Stimulated activated CD4-positive, alpha-beta T cell treated with anti-CD3 and anti-CD28 coated beads, Interleukin-2, amount 100 ng/mL, for 4 hours (primary cell): ENCODE measurements at places on chromosomes 1 and 21.
A peak's percentile ranks its signal among the peaks of the same experiment; 100 is the strongest.

GRCh38 chr1:227472772-227473171 is 90.6 kb upstream of the ZNF678 start:
- no peak for DNase-seq

- peak; percentile 1 for DNase-seq
Observed at GRCh38 chr1:28115267-28115666, 26.9 kb upstream of the EYA3 start.

- DNase-seq: no peak
Observed at GRCh38 chr1:86389307-86389706, 6.8 kb downstream of the ODF2L start.

- no peak for DNase-seq
Observed at GRCh38 chr21:27954543-27955165, 987.8 kb upstream of the ADAMTS5 start.

DNA sequence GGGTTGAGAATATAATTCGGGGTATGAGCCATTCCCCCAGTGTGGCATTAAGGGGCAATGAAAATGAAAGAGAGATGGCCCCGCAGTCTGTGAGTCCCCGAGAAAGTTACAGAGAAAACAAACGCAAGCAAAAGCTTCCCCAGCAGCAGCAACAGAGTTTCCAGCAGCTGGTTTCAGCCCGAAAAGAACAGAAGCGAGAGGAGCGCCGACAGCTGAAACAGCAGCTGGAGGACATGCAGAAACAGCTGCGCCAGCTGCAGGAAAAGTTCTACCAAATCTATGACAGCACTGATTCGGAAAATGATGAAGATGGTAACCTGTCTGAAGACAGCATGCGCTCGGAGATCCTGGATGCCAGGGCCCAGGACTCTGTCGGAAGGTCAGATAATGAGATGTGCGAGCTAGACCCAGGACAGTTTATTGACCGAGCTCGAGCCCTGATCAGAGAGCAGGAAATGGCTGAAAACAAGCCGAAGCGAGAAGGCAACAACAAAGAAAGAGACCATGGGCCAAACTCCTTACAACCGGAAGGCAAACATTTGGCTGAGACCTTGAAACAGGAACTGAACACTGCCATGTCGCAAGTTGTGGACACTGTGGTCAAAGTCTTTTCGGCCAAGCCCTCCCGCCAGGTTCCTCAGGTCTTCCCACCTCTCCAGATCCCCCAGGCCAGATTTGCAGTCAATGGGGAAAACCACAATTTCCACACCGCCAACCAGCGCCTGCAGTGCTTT is 9.4 kb downstream of the PROX1 start:
- no peak for DNase-seq

- DNase-seq: no peak
Observed at GRCh38 chr1:58824753-58825389, 41.0 kb upstream of the JUN start.

DNA sequence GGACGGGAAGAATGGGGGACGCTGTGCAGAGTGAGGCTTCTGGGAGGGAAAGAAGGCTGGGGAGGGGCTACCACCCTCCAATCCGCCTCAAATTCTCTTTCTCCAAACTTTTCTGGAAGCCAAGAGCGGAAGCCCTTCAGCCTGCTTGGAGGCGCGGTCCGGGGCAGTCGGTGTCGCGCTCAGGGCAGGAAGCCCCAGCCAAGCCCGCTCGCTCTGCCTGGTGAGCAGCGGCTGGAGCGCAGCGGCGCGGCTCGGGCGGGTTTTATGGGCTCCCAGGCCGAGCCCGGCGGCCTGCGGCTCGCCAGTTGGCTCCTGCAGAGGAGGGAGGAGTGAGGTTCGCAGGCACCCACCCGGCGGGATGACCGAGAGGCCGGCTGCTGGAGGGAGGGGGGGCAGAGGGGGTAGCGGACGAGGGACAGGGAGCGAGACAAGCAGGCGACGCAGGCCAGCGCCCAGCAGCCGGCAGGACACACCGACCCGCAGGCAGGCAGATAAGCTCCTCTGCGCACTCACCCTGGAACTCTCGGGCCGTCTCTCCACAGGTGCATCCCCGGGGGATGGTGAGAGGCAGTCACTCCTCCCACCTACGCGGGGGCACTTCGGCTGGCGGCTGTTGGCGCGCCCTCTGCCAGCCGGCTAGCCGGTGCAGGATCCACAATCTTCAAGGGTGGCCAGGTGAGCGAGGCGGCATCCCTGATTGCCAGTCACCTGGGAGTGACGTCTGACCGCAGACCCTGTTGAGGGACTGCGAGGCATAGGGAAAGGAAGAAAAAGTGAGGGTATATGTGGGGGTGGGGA is at the start of gene AVPR1B:
Gene AVPR1B (minus strand): TSS at position 238 of the 798 bp plus-strand sequence. CDS start 498 bp downstream, outside the sequence.
- peak; percentile 17 for DNase-seq

DNA sequence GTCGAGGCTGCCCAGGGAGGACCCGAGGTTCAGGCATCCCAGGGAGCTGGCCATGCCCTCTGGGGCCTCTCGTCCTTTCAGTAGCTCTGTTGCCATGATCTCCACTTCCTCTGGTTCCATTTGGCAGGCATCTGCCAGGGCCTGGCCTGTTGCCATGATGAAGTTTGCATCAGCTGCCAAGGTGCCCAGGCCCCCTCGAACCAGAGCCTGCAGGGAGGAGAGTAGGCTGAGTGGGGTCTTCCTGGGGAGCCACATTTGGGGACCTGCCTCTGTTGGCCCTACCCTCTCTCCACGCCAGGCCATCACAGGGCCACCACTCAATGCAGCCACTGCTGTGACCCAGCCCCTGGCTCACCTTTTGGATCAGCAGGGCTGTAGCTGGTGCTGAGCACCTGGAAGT is 16.4 kb upstream of the KIF21B start:
- no peak for DNase-seq

GRCh38 chr1:73821520-73821919 is 376.5 kb downstream of the LRRIQ3 start:
- no peak for DNase-seq

DNA sequence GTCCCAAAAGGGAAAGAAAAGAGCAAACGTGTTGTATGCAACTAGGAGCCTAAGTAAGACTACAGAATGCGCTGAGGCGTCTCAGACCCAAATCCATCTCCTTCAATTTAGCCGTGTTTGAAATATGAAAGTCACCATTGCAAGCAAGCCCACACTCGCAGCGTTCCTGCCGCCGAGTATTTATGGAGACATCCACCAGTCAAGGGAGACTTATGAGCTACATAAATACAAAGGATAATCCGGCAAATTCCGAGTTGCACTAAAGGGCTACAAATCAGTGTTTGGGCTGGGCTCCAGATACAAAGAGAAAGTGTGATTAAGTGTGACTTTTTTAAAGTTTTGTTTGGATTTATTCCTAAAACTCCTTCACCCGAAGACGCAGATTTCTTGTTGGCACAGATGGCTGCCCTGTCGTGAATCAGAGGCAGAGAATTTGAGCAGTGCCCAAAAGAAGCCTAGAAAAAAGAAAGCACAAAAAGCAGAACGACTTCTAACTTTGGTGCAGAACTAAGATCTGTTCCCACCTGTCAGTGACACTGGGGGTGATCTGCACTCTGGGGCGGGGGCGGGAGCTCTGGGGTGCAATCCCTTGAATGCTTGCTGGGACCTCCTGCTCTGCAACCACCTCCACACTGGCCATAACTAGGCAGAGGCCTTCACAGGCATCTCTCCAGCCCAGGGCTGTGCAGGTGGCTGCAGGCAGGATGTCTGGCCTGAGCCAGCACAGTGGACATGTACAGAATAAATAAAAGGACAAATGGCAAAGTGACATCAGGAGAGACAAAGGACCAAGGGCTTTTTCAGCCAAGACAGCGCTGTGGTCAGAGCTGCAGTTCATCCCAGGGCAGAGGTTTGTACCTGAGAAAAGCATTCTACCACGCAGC is 489.7 kb downstream of the NPHP4 start:
- no peak for DNase-seq

GRCh38 chr1:111894497-111894896 is 95.0 kb downstream of the KCND3 start:
- no peak for DNase-seq

- DNase-seq: no peak
Observed at GRCh38 chr1:115714572-115715141, 53.9 kb downstream of the CASQ2 start.

- DNase-seq: no peak
Observed at GRCh38 chr1:117645343-117645742, 39.5 kb downstream of the TENT5C start.

- DNase-seq: no peak
Observed at GRCh38 chr1:9651220-9651564, 339 bp upstream of the PIK3CD start.

DNA sequence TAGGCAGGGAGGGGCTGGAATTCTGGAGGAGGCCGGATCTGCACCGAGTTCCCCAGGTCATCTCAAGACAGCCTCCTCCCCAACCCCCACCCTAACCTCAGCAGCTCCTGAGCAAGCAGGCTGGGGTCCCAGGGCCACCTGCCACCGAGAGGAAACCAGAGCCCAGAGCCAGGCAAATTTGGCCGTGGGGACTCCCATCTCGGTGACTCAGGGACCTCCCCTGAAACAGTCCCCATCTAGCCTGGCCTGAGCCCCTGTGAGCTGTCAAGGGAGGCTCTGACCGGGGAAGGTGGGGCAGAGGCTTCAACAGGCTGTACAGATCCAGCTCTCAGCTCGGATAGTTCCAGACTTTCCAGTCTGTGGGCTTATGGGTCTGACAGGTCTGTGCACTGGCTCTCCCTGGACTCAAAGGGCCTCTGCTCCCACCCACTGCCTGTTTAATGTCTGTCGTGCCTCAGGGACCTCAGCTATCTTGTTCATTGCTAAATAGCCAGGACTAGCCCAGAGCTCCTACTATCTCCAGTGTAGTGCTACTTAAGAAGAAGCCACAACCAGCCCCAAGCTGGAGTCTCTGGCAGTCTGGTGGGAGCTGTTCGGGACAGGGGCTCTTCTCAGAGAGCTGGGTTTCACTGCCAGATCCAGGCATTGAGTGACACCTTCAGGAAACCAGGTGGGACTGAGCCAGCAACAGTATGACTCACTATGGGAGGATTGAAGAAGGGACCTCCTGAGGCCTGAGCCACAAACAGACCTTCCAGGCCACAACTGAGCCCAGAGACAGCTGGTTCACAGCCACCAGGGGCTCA is 25.6 kb downstream of the MATN1 start:
- no peak for DNase-seq

DNA sequence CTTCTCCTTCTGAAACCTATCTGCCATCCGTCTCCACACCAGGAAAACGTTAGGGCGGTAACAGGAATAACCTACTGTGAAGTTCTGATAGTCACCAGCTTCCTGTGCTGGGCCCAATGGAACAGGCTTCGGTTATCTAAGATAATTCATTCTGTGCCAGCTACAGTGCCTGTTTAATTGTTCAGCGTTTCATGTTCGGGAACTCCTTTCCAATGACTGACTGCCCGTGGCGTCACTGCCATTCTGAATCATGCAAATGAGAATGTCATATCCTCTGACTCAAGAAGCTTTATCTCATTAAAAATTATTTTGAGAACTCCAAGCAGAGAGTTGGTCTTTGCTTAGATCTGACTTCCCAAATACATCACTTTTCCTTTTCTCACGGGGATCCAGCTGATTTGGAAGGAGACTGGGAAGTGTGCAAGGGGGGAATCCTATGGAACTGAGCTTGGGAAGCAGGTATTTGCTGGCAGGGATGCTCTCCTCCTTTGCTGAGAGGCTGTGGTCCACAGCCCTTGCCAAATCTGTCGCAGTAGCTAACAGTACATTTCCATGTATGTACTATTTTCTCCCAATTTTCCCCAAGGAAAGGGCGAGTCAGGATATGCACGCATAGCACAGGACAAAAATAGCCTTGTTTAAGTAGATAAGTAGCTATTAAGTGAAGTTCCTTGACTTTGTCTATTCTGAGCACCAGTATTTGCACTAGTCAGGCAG is 358.7 kb downstream of the LTN1 start:
- DNase-seq: no peak

DNA sequence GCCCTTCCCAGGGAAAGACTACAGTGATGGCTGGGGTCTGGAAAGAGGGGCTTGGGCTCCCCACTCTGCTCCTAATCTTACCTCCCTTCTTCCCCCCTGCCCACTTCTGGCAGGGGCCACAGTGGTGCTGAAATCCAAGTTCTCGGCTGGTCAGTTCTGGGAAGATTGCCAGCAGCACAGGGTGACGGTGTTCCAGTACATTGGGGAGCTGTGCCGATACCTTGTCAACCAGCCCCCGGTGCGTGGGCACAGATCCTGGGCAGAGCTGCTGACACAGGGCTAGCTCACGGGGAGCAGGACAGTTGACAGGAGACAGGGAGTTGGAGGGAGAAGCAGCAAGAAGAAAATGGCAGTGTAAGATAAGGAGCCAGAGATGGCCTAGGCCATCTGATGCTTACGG is 2.4 kb downstream of the SLC27A3 start:
- DNase-seq: no peak

GRCh38 chr1:172578586-172578985 is 45.6 kb downstream of the SUCO start:
- DNase-seq: no peak

DNA sequence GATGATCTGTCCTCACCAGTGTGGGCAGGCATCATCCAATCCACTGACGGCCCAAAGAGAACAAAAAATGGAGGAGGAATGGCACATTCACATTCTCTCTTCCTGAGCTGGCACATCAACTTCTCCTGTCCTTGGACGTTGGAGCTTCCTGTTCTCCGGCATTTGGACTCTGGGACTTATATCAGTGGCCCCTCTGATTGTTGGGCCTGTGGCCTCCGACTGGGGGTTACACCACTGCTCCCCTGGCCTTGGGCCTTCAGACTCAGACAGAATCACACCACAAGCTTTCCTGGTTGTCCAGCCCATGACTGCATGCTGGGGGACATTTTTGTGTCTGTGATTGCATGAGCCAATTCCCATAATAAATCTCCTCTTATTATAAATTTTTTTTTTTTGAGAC is 20.1 kb downstream of the IFNLR1 start:
- DNase-seq: no peak

DNA sequence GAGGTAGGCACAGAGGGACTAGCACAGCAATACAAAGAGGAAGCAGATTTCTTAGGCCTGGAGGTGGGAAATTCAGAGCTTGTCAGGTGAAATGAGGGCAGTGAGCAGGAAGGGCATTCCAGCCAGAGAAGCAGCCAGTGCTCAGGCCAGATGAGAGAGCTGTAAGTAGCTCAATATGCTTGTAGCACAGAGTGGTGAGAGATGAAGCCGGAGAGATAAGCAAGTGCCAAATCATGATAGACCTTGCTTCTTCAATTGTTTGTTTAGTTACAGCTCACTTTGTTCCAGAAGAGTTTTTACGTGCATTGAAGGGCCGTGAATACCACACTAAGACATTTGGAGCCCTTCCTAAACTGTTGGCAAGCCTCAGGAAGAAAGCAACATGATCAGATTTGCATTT is 42.0 kb upstream of the ADAMTS1 start:
- no peak for DNase-seq

- DNase-seq: no peak
Observed at GRCh38 chr1:94350350-94350924, 67.8 kb upstream of the ABCD3 start.

GRCh38 chr21:38668541-38668940 is 137.2 kb upstream of the ETS2 start:
- DNase-seq: no peak

- DNase-seq: no peak
Observed at GRCh38 chr1:208977012-208977411, 606.5 kb upstream of the CAMK1G start.

DNA sequence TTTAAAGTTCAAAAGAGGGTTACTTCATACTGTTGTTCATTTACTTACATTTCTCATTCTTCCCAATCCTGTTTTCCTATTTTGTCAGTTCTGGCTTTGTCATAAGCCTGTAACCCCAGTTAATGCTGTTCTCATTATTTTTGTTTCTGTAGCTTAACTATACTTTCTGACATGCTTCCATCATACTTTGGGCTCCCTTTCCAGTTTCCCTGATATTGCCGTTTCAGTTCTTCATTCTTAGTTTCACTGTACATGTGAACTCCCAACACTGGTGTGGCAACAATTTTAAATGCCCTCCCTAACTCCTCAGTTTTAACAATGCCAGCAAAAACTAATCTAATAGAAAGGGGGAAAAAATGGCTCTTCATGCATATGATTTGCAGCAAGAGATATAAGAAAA is 456.7 kb downstream of the LMO4 start:
- DNase-seq: no peak
